ENCODE measurements at places on chromosomes 2 and 18.

GRCh38 chr2:231931481-231931915 lies 5.3 kb upstream of the NPPC start:
- H3K4me3 ChIP-seq, result no peak overlapping the region
- no peaks in the 10 kb centered on the region for H3K36me3 ChIP-seq
- peaks cover 12% of the 10 kb centered on the region for H3K4me1 ChIP-seq
- DNase-seq, result no peak
- peaks cover 34% of the 10 kb centered on the region for H3K27me3 ChIP-seq

- peaks cover 12% of the 10 kb centered on the region for H3K36me3 ChIP-seq
- no peak overlapping the region for H3K4me3 ChIP-seq
- no peaks in the 10 kb centered on the region for H3K27me3 ChIP-seq
- peak overlapping the region; percentile 65 for H3K27ac ChIP-seq
Measured at GRCh38 chr2:6832596-6833299, 33.0 kb downstream of the CMPK2 start.

DNA sequence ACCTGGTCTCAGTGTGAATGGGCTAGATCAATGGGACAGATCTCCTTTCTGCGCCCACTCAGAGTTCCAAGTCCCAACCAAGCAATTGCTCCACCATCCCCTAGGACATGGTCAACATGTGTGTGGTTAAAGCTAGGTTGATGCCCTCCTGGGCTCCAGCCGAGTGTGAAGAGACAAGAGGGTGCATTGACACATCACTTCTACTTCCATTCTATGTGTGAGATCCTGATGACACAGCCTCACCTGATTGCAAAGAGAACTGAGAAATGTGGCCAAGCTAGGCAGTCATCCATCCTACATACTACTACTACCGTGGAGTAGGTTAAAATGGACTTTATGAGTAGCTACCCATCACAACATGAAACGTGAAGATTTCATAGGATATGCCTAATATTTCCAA lies 106.8 kb downstream of the NCKAP5 start:
- no peak for DNase-seq
- no peak overlapping the region for H3K27ac ChIP-seq
- H3K4me1 ChIP-seq, result no peaks in the 10 kb centered on the region
- H3K4me3 ChIP-seq, result no peak overlapping the region

DNA sequence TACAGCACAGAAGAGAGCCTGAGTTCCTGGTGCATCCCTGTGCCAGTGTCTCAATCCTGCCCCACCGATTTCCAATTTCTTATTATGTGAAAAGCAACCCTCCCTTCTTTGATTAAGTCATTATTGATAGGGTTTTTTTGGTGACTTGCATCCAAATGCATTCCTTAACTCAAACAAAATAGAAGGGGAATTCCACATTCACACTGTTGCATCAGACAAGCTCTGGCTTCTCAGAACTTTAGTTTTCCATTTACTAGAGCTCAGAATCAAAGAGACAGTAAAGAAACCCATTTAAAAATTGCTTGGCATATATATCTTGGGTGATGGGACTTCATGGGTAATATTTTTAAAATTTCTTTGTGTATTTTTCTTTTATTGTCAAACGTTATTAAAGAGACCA lies 13.8 kb upstream of the TMEM200C start:
- H3K27me3 ChIP-seq, result peaks cover 14% of the 10 kb centered on the region
- no peaks in the 10 kb centered on the region for H3K4me1 ChIP-seq
- H3K27ac ChIP-seq, result no peak overlapping the region
- no peak for DNase-seq
- H3K36me3 ChIP-seq, result no peaks in the 10 kb centered on the region

GRCh38 chr2:238527565-238527964 lies 100.8 kb downstream of the ASB1 start:
- H3K27me3 ChIP-seq, result peaks cover 9% of the 10 kb centered on the region
- no peak overlapping the region for H3K4me3 ChIP-seq
- H3K36me3 ChIP-seq, result peaks cover 4% of the 10 kb centered on the region
- no peak overlapping the region for H3K27ac ChIP-seq
- DNase-seq, result no peak
- H3K4me1 ChIP-seq, result no peaks in the 10 kb centered on the region

DNA sequence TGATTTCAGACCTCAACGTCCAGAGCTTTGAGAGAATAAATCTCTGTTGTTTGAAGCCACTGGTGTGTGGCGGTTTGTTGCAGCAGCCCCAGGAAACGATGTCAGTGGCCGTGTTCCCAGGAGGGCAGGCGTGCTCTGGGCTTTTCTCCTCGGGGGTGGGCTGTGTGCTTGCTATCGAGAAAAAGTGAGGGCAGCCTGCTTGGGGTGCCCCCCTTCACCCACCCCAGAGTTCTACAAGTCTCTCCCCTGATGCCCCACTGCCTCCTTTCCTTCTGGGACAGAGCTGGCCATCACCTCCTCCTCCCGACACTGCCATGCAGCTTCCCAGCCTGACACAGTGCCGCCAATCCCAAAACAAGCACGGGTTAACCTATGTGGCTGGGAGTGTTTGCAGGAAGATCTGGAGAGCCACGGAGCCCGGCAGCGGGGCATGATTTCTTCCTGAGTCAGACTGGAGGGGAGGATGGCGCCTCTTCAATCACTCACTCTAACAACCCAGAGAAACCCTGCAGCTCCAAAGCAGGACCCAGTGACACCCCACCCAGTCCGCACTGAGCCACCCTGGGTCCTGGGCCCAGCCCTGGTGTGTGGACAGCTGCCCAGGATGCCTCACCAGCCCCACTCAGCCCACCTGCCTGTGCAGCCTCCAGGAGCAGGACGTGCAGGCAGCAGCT lies 213.7 kb upstream of the RAB6C start:
- DNase-seq, result no peak
- no peaks in the 10 kb centered on the region for H3K4me1 ChIP-seq
- H3K36me3 ChIP-seq, result no peaks in the 10 kb centered on the region
- no peak overlapping the region for H3K27ac ChIP-seq
- H3K27me3 ChIP-seq, result peaks cover 2% of the 10 kb centered on the region
- H3K4me3 ChIP-seq, result no peak overlapping the region

GRCh38 chr2:158359846-158360245 lies 96.7 kb downstream of the CCDC148 start:
- no peak overlapping the region for H3K27ac ChIP-seq
- no peak overlapping the region for H3K4me3 ChIP-seq
- no peaks in the 10 kb centered on the region for H3K27me3 ChIP-seq
- H3K36me3 ChIP-seq, result no peaks in the 10 kb centered on the region
- DNase-seq, result no peak

- H3K4me3 ChIP-seq, result no peak overlapping the region
- DNase-seq, result no peak
- H3K36me3 ChIP-seq, result no peaks in the 10 kb centered on the region
Measured at GRCh38 chr2:186576614-186577013, 13.2 kb upstream of the ITGAV start.

GRCh38 chr2:134926231-134926931 lies 7.8 kb downstream of the CCNT2 start:
- peaks cover 84% of the 10 kb centered on the region for H3K4me1 ChIP-seq
- no peak for DNase-seq

GRCh38 chr2:240269380-240269779 lies 128.9 kb upstream of the OTOS start:
- H3K27ac ChIP-seq, result no peak overlapping the region
- DNase-seq, result peak; percentile 8
- peaks cover 64% of the 10 kb centered on the region for H3K27me3 ChIP-seq
- H3K4me3 ChIP-seq, result no peak overlapping the region
- no peaks in the 10 kb centered on the region for H3K4me1 ChIP-seq

DNA sequence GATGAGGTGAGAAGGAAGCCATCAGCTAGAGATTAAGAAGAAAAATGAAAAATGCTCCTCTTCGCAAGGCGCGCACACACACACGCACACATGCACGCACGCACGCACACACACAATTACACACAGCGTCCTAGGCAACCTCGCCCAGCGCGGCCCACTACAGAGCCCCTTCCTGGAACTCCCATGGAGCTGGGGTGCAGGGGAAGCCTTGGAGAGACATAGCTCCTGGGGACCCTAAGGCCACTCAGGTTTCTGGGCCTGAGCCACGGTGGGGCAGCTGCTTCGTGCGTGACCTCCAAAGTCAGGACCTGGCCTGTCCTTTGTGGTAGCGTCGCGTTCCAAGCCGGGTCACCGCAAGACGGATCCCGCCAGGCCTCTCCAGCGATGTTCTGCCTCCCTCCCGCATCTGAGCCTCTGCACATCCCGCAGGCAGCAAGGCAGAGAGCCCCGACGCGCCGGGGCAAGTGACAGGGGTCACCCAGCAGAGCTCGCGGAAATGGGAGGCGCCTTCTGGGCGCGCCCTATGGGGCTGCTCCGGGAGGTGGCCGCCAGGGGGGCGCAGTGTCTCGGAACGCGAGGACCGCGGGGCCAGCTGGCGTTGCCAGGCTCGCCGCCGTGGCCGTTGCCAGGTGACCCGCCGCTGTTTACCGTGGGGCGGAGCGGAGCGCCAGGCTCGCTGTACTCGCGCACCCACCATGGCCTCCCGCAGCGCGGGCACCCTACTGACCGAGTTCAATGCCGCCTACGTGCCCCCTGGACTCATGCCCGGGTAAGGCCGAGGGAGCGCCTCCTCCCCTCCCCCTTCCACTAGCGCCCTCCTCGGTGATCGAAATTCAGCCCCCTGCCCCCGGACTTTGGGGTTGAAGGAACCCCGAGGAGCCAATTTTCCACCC lies 79.0 kb downstream of the CIB4 start:
- peak overlapping the region; percentile 46 for H3K4me3 ChIP-seq
- DNase-seq, result peak; percentile 51
- peaks cover 14% of the 10 kb centered on the region for H3K4me1 ChIP-seq
- no peak overlapping the region for H3K27ac ChIP-seq
- peaks cover 83% of the 10 kb centered on the region for H3K27me3 ChIP-seq

DNA sequence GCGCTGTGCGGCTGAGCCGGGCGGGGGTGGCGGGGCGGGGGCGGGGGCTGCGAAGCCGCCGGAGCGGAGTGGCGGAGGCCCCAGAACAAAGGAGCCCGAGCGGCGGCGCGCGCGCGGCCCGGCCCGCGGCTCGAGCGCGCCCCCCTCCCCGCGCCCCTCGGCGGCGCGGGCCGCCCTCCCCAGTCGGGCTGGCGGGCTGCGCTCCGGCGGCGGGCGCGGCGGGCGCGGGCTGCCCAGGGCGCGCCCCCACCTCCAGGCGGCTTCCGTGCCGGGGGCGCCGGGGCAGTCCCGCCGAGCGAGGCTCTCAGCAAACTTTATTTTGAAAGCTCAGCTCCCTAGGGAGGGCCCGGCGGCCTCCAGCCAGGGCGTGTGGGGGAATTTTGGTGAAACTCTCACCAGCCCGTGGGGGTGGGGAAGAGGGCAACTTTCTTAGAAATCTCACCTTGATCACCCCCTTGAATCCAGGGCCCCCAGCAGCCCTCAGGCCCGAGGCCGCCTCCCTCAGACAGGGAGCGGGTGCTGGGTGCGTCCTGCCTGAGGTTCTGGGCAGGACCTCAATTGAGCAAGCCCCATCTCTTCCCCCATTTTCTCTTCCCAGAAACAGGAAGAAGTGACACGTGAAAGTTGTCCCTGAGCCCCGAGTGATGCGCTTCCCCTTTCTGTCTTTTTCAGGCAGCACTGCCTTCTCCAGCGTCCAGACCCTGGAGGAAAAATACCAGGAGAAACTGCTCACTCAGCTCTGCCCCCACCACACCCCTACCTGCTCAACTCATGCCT lies 786 bp downstream of the TET3 start:
- peak overlapping the region; percentile 93 for H3K27ac ChIP-seq
- H3K36me3 ChIP-seq, result peaks cover 54% of the 10 kb centered on the region
- H3K27me3 ChIP-seq, result no peaks in the 10 kb centered on the region
- peak overlapping the region; percentile 88 for H3K4me3 ChIP-seq
- peaks cover 79% of the 10 kb centered on the region for H3K4me1 ChIP-seq
- peak; percentile 84 for DNase-seq

- peak overlapping the region; percentile 94 for H3K27ac ChIP-seq
- peaks cover 15% of the 10 kb centered on the region for H3K36me3 ChIP-seq
- H3K4me3 ChIP-seq, result peak overlapping the region; percentile 87
- peaks cover 43% of the 10 kb centered on the region for H3K4me1 ChIP-seq
- H3K27me3 ChIP-seq, result no peaks in the 10 kb centered on the region
Measured at GRCh38 chr2:190408538-190409271, 550 bp downstream of the MFSD6 start.

DNA sequence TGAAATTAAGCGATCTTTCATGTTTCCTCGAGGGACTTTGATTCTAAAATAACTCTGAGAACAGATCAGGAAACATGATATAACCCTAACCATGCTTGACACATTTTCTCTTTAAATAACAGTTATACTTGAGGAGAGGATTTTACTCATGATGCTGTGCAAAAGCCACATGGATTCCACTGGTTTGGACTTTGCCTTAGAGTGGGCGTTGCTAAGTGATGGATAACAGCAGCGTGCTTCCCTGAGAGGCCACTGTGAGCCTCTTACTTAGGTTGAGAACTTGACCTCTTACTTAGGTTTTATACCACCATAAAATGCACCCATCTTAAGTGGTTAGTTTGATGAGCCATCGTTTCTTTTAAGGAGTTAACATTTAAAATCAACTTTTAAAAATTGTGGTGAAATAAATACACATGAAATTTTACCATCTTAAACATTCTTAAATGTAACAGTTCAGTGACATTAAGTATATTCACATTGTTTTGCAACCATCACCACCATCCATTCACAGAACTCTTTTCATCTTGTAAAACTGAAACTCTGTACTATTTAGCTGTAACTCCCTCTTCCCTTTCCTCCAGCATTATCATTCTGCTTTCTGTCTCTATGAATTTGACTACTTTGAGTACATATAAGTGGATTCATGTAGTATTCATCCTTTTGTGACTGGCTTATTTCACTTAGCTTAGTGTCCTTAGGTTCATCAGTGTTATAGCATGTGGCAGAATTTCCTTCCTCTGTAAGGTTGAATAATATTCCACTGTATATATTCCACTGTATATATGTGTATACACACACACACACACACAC lies 22.6 kb downstream of the ANXA4 start:
- no peaks in the 10 kb centered on the region for H3K27me3 ChIP-seq
- peak overlapping the region; percentile 10 for H3K27ac ChIP-seq
- H3K4me3 ChIP-seq, result no peak overlapping the region
- H3K4me1 ChIP-seq, result peaks cover 30% of the 10 kb centered on the region
- DNase-seq, result no peak
- no peaks in the 10 kb centered on the region for H3K36me3 ChIP-seq

DNA sequence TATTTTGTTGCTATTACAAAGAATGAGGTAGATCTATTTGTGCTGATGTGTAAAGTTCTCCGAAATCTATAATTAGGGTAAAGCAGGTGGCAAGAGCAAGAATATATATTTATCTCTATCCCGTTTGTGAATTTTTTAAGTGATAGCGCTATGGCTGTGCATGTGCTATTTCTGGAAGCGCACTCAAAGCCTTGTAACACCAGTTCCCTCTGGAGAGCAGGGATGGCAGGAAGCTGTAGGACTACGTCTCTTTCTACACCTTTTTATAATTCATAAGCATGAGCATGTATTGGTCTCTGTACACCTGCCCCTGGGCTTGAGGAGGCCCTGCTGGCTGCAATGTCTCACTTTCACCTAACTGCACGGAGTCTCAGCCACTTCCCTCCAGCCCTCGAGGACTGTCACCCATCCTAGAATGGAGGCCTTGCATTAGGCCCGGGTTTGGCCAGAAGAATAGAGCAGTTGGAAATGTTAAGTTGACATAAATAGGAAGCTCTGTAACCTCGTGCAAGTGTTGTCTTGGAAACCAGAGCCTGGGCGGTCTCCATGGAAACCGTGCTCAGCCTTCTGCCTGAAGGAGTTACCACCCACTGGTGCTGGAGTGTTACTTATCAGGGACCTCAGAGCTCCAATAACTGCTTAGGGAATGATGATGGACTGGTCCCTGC lies 20.9 kb downstream of the ITM2C start:
- no peak overlapping the region for H3K27ac ChIP-seq
- no peaks in the 10 kb centered on the region for H3K36me3 ChIP-seq
- peaks cover 16% of the 10 kb centered on the region for H3K4me1 ChIP-seq
- no peak overlapping the region for H3K4me3 ChIP-seq
- peaks cover 4% of the 10 kb centered on the region for H3K27me3 ChIP-seq

Data from activated T-cell treated with anti-CD3 and anti-CD28 coated beads, Interleukin-2, amount 50 U/mL, for 24 hours (primary cell).